ENCODE measurements at places on chromosomes 3 and 15.
A peak's percentile ranks its signal among the peaks of the same experiment; 100 is the strongest.

GRCh38 chr3:71710906-71711494, 14.2 kb downstream of the EIF4E3 start:
- DNase-seq, result peak; percentile 72

- peak; percentile 94 for DNase-seq
Observed at GRCh38 chr15:27692438-27692837, 406.7 kb downstream of the OCA2 start.

DNA sequence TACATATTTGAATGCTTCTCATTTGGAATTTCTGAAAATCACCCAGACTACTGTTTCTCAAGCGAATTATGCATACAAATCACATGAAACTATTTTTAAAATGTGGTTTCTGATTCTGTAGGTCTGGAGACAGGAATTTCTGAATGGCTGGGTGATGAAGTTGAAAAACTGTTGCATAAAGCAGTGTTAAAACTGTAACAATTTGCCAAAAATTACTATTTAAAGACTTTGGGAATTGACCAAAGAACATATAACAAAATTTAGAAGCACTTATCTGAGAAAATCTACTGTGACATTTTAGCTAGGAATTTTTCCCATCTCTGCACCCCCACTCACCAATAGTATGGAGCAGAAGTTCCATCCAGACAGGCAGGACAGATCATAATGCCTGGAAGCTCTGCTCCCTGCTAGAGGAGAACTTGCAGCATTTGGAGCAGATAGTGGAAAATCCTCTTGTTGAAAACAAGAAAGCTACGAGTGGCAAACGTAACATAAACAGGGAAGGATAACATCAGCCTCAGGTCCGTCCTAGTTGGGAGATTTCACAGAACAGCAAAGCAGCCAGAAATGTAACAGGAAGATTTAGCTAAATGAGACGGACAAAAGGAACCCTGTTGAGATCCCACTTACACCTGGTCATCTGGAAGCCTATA, 132.3 kb upstream of the MCTP2 start:
- no peak for DNase-seq

DNA sequence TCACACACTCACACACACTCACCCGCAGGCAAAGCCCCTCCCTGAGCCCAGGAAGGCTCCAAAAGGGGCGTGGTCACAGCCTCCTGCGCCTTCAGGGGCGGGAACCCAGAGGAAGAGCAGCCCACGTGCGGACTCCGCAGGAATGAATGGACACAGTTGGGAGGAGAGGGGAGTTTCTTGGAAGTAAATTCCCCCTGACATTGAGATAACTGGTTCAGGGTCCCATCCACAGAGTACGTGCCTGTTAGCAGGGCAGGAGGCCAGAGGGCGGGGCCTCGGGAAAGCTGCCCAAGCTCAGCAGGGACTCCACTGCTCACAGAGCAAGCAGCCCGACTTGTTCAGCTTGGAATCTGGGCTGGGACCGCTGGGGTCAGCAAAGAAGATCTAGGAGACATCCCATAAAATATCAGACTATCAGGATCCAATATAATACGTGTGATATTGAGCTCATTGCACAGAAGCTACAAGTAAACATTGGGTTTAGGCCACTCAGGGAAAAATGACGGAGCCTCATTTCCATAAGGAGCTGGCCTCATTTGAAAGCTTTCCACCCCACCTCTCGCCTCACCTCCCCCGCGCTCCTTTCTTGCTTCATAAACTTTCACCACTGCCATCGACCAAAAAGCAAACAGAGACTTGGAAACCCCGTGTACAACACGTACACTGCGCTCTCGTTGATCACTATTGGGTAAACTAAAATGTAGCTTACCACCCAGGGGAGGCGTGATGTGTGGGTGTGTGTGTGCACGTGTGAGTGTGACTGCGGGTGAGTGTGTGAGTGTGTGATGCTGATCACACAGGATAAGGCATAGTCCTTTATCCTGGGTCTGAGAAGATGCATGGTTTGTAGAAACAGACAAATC, 36.0 kb downstream of the TM2D3 start:
- no peak for DNase-seq

- peak; percentile 37 for DNase-seq
Observed at GRCh38 chr3:171049861-171050444, 23.4 kb upstream of the SLC2A2 start.

- DNase-seq, result no peak
Observed at GRCh38 chr3:162400697-162401096, 904.1 kb downstream of the OTOL1 start.

DNA sequence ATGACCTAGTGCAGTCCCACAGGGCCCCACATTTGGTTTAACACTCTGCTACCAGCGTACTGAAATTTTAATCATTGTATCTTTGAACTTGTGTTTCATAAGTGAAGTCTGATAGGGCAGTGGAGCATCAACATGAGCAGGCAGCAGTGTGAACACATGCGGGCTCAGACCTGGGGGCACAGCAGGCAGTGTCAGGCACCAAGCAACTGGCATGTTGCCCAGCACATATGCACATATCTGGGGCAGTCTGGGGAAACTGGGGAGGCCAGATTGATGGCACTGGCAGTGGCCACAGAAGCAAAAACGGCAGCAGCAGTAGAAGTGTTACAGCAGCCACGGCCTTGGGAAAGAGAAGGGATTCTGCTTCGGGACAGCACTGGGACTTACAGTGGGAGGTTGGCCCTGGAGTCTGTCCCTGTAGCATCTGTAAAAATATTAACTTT, 353.9 kb upstream of the KCNMB2 start:
- DNase-seq, result peak; percentile 85

Measured in cerebellar cortex (tissue), 1 donor.